GM20000 (cell line): ENCODE measurements at places on chromosomes 12 and 14.

DNA sequence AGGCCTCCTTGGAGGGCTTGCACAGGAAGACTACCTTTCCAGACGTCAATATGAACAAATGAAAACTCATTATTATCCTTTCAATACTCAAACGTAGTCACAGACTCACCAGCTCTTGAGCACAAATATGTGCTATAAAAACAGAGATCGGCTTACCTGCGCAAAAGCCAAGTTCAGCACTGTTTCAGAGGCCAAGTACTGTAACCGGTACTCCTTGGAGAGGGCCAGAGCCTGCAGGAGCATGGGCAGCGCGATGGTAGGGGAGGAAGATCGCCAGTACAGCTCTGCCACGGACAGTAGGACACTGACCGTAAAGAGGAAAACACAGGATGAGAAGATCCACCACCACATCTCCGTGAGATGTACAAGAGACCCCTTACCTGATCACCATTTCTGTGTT lies 21.6 kb upstream of the CAMKK2 start:
- no peak for DNase-seq

- DNase-seq, result no peak
Observed at GRCh38 chr12:122944605-122945592, 21.4 kb downstream of the ABCB9 start.

DNA sequence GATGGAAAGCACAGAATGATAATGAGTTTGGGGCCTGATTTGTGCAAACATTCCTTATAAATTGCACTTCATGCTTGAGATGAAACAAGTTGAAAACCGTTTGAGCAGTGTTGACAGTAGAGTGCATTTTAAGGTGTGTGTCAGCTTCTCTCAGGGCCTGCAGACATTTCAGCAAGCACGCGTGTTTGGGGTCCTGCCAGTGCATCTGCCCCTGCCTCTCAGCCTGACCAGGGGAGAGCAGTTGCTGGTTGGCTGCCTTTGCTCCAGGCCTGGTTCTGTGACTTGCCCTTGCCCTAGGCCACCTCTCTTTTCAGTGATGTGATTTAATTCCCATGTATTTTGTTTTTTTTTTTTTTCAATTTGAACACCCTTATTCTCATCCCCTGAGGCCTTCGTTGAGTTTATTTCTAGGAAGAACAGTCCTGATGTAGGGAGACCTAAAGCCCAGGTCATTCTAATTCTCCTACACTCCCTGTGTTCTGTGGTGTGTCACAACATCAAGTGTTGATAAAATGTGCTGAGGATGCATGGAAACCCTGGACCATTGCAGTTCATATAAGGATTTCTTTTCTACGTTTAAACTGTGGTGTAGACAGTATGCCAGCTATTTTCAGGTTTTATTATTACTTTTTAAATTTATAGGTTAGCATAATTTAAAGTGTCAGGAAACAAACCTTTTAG lies 40.1 kb upstream of the AMN start:
- no peak for DNase-seq

- no peak for DNase-seq
Observed at GRCh38 chr14:97382616-97383226, 585.5 kb downstream of the VRK1 start.

GRCh38 chr12:68975811-68976210 lies 42.8 kb upstream of the CPM start:
- DNase-seq, result no peak

GRCh38 chr14:68820119-68820518 lies 27.3 kb upstream of the ZFP36L1 start:
- peak; percentile 15 for DNase-seq

GRCh38 chr12:3336606-3337311 lies 154.2 kb upstream of the PRMT8 start:
- DNase-seq, result no peak

- no peak for DNase-seq
Observed at GRCh38 chr14:73209953-73210352, 27.4 kb upstream of the PAPLN start.

- no peak for DNase-seq
Observed at GRCh38 chr12:28857369-28857768, 291.7 kb upstream of the FAR2 start.

GRCh38 chr12:129064209-129064855 lies 211.1 kb downstream of the GLT1D1 start:
- DNase-seq, result no peak

GRCh38 chr12:57205186-57205585 lies 11.4 kb upstream of the NXPH4 start:
- no peak for DNase-seq

DNA sequence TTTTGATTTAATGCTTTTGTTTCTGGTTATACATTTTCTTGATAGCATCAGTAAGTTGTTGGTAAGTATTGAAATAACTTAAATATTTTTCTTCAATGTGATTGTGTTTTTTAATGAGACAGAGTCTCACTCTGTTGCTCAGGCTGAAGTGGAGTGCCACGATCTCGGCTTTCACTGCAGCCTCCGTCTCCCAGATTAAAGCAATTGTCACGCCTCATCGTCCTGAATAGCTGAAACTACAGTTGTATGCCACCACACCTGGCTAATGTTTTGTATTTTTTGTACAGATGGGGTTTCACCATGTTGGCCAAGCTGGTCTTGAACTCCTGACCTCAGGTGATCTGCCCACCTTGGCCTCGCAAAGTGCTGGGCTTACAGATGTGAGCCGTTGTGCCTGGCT lies 78.8 kb downstream of the FGD4 start:
- no peak for DNase-seq

GRCh38 chr14:54567639-54568561 lies 972 bp downstream of the SAMD4A start:
- DNase-seq, result peak; percentile 78

GRCh38 chr14:82878951-82879350 lies 1345.3 kb upstream of the SEL1L start:
- no peak for DNase-seq

DNA sequence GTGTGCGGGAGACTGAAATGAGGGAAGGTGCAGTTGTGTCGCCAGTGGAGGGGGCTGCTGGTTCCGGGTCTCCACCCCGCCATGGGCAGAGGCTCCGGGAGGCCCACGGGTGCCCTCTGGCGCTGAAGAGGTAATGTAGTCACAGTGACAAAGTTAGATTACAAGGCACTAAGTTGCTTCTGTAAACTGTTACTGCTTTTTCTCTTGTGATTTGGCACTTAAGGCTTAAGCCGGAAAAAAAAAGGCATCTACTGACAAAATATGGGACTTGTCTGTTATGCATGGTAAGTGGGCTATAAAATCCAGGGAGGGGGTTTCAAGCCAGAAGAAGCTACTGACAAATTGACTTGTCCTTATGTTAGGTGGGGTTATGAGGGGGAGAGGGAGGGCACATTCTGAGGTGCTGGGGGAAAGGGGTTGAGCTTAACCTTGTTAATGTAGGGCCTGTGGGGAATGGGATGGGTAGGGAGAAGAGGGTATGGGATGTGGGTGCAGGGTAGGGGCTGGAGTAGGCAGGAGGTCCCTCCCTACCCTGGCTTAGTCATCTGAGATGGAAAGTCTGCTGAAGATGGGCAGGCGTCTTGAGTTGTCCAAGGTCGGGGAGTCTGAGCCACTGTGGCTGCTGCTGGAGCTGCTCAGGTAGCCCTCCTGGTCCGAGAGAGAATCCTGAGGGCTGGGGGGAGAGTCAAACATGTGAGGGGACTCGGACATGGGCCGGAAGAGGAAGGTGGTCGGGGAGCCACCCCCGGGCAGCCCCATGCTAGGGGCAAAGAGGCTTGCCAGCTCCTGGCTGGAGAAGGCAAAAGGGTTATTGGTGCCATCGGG lies 3.7 kb downstream of the ZFP36L1 start:
- DNase-seq, result peak; percentile 73

DNA sequence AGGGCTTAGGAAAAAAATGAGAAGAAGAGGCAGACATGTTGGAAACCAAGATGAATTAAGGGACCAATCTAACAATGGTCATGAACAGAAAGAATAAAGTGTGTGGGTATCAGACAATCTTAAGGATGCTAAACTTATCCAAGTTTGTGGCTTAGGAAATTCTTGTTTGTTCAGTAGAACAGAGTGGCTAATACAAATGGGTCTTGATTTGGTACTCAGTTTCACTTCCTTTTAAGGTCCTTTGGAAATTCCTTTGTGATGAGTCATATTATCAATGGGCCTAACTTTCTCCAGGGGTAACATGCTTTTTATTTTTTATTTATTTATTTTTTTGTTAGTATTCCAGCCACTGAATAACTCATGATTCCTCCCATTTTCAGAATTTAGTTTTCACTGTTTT lies 1154.7 kb upstream of the FLRT2 start:
- DNase-seq, result no peak

DNA sequence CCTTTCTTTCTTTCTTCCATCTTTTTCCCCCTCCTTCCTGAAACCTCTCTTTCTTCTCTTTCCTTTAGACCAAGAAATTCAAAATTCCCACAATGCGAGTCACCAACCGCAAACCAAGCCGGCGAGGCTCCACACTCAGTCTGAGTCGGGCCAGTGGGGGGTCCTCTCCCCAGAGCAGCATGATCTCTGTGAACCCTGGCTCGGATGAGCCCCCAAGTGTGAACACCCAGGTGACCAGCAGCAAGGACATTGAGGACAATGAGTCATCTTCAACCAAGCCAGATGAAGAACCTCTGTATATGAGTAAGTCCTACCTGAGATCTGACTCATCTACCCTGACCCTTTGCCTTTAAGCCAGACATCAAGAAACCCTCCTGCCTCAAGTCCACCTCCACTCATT lies 88.6 kb upstream of the TMEM233 start:
- no peak for DNase-seq

DNA sequence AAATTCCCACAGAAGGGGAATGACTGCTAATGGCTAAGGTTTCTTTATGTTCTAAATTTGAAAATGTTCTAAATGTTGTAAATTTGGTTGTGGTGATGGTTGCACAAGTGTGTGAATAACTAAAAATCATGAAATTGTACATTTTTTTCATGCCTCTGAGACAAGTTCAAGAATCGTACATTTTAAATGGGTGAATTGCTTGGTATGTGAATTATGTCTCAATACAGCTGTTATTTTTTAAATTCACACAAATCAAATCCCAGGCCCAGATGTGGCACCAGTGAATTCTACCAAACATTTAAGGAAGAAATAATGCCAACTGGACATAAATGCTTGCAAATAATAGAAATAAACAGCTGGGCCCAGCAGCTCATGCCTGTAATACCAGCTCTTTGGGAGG lies 28.6 kb upstream of the RND1 start:
- no peak for DNase-seq

DNA sequence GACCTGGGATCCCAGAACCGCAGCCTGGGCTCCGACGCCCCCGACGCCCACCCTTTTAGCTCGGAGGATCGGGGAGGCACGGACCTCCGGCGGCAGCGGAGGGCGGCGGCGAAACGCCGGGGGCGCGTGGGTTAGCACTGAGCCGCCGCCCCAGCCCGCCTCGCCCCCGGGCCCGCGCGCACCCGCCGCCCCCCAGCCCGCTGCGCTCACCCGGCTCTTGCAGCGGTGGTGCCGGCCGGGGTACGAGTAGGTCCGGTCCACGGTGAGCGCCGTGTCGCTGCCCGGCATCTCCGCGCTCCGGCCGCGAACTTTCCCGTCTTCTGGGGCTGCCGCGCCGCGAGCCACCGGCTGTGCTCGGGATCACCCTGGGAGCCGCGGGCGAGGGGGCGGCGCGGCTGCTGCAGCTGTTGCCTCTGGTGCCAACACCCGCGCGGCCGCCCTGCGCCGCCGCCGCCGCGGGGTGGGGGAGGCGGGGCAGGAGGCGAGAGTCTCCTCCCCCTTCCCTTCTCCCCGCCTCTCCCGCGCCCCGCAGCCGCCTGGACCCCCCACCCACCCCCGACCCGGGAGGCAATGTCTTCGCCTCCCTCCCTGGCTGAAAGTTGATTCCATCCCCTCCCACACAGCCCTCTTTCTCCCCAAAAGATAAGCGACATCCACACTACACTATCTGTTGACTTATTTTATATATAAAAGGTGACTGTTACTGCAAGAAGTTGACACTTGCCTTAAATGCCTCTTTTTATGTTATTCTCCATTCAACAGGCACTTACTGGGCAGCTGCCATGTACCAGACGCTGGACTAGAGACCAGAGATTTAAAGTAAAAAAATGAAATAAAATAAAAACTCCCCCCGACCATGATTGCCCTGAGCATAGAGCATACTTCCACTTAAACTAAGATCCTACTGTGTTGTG lies at the start of gene TMCC3:
TSS of gene TMCC3 (minus strand) at position 415 of the 914 bp plus-strand sequence. CDS start at position 288, 127 bp downstream.
- peak; percentile 78 for DNase-seq

DNA sequence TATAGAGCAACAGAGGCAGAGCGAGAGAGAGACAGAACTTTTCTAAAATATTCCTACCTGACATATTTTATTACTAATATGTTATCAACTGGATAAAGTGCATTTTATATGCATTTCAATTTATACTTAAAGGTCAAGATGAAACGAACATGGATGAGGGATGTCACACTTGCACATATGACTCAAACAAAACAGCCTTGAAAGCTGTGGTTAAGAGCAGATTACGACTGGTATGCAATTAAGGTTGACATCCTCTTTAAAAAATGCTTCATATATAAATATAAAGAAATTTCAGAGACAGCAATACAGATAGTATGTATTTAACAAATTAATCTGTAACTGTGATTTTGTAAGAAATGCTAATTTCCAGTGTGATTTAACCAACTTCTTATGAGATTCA lies 52.5 kb downstream of the LMO3 start:
- DNase-seq, result no peak

- DNase-seq, result no peak
Observed at GRCh38 chr12:5456030-5456429, 24.1 kb downstream of the NTF3 start.

GRCh38 chr12:82510386-82510785 lies 152.1 kb downstream of the METTL25 start:
- DNase-seq, result no peak

GRCh38 chr14:103199124-103199523 lies 75.9 kb downstream of the TNFAIP2 start:
- DNase-seq, result no peak

DNA sequence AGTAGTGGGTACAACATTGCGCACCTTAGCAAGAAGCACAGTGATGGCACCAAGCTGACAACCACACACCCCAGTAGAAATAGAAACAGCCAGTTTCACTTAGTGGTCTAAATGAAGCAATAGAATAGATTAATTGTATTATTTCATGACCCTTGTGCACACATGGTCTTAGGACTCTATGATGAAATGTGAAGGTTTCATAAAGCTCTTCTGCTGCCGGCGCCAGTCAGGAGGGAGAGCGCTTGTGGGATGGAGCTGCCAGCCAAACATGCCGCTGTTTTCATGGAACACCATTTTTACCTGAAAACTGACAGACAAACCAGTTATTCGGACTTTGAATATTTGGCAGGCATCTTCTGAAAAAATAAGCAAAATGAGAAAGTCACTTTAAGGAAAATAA lies 100.0 kb downstream of the PPP2R5C start:
- DNase-seq, result no peak

- no peak for DNase-seq
Observed at GRCh38 chr12:117622087-117622486, 260.7 kb upstream of the NOS1 start.

GRCh38 chr12:4133029-4133428 lies 140.5 kb upstream of the CCND2 start:
- no peak for DNase-seq

DNA sequence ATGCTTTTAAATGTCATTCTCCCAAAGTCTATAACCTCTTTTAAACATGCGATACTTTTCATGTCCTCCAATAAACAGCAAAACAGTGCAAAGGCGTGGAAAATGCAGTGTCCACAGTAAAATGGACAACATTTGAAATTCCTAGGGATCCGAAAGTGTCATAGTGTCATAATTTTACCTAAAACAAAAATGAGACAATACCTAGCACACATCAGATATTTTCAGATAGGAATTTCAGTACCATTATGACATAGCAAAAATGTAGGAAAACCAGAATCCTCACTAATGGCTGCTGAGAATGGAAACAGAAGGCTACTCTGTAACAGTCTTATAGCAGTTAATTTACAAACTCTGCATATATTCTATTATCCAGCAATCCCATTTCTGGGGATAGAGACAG lies 33.1 kb downstream of the KCNH5 start:
- DNase-seq, result no peak
